COLO829 (cell line): ENCODE measurements at places on chromosomes 7 and 10.

GRCh38 chr10:4826792-4827324 lies 851 bp downstream of the AKR1E2 start:
- no peak for DNase-seq

GRCh38 chr7:40421433-40421832 lies 286.6 kb downstream of the SUGCT start:
- no peak for DNase-seq

GRCh38 chr7:38840736-38841460 lies 68.1 kb downstream of the VPS41 start:
- DNase-seq = no peak

DNA sequence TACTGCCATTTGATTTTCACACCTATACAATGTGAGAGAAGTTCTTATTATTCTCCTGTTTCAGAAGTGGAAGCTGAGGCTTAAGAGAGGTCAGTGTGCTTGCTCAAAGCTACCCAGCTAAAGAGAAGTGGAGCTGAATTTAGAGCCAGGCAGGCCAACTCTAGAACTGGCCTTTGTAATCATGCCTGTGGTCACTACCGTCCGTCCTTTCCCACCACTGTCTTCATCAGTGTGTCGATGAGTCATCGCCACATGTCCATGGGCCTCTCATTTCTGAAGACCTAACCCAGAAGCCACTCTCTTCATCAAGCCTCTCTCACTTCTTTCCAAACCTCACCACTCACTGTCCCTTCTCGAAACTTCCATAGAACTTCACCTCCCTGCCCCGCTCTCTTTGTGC lies 237.8 kb downstream of the KIAA1217 start:
- peak; percentile 16 for DNase-seq

GRCh38 chr7:144255471-144255897 lies 9.1 kb downstream of the OR2A7 start:
- DNase-seq = no peak

DNA sequence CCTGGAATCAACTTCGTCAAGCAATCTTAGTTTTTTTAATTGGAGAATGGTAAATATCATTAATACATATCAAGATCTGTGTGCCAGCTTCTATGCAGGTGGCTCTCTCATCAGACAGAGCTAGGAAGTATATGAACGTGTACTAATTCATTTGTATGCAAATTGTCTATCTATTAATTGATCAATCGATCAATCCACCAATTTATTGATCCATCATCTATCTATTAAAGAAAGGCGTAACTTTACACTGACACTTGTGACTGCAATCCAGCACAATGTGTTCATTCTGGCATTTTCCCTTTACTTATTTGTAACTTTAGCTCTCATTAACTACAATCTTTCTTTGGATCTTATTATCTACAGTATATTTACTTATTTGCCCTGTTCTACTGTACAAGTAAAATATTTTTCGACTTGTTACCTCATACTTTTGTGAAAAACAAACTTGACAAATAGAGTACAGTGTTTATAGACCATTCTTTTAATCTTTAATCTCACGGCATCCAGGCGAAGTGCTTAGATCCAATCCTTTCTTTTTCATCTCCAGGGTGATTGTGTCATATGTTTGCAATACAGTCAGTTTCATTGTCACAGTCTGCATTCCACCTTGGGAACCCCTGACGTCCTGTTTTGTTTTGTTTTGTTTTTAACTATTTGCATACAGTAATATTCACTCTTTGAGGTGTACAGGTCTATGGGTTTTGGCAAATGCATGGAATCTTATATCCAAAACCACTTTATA lies 22.0 kb upstream of the GHRHR start:
- DNase-seq = no peak

GRCh38 chr10:76459016-76459730 lies 1027.7 kb downstream of the LRMDA start:
- no peak for DNase-seq

DNA sequence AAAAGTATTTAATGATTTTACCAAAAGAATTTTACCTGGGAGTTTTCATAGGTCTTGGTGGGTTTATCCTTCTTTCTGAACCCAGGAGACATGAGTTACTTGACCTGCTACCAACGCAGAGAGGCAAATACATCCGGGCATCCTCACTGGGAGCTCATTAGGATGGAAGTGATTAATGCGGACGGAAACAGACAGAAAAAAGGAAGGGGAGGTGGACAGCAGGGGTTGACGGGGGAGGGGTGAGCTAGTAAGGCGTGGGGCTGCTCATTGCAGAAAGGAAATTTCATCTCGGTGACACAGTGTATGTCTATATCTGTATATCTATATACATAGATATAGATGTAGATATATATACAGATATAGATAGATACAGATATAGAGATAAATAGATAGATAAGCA lies 408.2 kb upstream of the ADARB2 start:
- DNase-seq = no peak

DNA sequence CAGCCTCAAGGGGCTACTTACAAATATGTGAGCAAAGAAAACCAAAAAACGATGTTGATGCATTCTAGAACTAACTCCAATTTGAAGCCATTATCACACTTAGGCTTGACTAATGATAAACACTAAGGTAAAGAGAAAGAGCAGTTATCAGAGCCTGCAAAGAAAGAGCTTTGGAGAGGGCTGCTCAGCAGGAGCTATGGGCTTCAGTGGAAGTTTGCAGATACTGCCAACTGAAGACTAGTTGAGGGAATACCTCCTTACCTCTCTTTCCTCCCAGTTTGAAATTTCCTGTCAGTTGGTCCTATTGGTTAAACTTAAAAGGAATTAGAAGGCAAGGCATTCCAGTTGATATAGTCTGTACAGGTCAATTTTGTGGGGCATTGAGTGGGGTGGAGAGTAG lies 498.1 kb upstream of the POT1 start:
- no peak for DNase-seq

GRCh38 chr10:120980279-120981255 lies 129.4 kb downstream of the WDR11 start:
- DNase-seq = no peak

DNA sequence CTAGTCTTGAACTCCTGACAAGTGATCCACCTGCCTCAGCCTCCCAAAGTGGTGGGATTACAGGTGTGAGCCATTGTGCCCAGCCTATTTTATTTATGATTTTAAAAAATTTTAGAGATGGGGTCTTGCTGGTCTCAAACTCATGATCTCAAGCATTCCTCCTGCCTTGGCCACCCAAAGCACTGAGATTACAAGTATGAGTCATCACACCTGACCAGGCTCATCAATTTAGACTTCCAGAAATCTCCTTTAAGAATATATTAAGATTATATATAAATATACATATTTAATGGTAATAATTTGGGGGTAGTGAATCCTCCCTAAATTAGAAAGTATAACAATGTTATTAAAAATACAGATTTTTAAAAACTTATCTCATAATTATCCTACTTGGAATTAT lies 29.1 kb downstream of the LAMB1 start:
- no peak for DNase-seq

DNA sequence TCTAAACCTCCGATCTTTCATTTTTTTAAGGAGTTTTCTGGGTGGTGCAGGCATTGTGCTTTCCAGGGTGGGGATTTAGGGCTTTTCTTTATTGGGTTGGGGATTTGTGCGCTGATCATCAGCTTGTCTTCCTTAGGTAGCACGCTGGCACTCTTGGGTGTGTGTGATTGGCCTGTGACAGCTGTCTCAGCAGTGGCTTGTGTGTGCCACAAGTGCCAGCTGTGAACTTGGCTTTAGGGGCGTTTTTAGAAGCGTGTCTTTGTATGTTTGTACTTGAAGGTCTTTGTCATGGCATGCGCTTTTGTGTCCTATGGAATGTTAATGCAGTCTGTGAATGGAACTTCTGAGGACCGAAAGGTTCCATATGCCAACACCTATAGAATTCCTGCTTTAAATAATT lies 788 bp downstream of the AKAP9 start:
- DNase-seq = no peak

DNA sequence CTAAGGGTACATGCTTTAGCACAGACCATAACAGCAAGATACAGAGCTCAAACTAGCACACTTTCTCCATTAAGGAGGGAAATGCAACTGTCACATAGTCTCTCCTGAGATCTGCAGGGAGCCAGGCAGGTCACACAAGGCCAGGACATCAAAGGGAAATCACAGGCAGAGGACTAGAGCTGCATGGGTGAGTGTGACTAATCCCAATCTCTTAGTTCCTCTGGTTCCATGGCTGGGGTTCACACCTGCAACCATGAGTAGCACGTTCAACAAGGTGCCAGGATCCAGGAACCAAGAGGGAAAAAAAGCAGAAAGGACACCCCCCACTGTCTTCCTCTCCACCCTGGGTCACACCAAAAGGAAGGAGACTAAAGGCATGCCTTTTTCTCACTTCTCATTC lies 296.5 kb upstream of the STEAP1 start:
- DNase-seq = no peak

DNA sequence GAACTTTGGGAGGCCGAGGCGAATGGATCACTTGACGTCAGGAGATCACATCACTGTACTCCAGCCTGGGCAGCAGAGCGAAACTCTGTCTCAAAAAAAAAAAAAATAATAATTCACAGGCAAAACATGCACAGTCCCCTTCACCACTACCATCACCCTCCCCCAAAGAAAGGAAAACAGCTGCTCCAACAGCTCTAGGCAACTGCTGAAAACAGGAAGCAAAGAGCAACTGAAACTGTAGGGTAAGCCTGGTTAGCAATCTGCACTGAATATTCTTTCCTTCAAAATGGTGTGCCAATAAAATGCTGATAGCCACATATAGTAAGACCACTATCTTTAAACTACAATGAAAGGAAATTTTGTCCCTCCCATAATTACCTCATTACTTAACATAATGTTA lies 11.8 kb downstream of the NT5C2 start:
- DNase-seq = no peak

DNA sequence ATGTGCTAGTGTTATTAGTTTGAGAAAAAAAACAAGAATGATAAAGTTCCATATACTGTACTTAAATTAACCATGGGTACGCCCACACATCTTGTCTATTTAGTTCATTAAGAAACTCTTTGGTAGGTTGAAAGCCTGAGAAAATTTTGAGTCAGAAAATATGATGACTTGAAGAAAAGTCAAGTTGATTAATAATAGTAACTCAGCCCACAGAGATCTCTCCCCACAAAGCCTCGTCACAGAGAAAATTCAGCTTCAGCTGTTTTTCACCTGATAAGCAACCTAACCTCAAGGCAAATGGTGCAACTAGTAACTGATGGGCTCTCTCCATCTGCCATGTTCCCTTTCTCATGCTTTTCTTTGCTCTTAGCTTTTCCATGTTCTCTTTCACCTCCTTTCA lies 1021.6 kb downstream of the GATA3 start:
- DNase-seq = no peak

- peak; percentile 12 for DNase-seq
Observed at GRCh38 chr10:118167056-118167700, 120.4 kb upstream of the RAB11FIP2 start.

- no peak for DNase-seq
Observed at GRCh38 chr10:96309628-96310320, 5.5 kb downstream of the DNTT start.

- DNase-seq = no peak
Observed at GRCh38 chr7:150983893-150984368, 5.8 kb upstream of the KCNH2 start.

- DNase-seq = peak; percentile 85
Observed at GRCh38 chr7:106041140-106041717, 70.9 kb downstream of the SYPL1 start.

GRCh38 chr7:157645539-157645938 lies 308.7 kb downstream of the DNAJB6 start:
- DNase-seq = no peak

DNA sequence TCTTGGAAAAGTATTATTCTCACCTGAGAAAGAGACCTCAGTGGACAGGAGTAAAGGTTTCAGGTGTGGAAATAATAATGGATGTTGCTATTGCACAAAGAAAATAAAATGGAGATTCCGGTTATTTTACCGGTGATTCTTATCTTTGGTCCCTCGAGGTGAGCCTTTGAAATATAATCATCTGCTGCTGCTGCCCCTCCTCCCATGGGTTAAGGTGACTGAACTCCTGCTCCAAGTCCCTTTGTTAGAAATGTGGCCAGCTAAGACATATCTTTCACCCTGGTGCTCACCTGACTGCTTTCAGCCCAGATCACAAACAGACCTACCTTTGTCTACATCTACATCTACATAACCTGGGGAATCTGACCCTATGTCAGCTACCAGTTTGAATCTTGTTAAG lies 5.7 kb downstream of the CUBN start:
- DNase-seq = no peak

DNA sequence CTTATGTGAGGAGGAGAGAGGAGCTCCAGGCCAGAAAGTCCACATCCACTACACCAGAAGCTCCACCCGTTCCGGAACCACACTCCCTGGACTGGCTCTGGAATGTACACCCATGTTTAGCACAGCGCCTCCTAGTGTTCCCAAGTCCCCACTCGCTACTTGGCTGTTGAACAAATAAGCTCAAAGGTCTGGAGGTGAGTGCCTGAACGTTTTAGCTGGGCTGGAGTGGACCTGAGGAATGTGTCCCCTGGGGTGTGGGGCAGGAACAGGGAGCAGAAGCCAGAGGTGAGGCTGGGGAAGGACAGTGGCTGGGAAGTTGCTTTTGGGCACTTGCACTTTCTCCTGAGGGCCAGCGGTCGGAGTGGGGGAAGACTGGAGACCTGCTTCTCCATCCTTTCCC lies 164.1 kb upstream of the CDCA7L start:
- peak; percentile 35 for DNase-seq

GRCh38 chr7:4882169-4883032 lies 1.1 kb downstream of the RADIL start:
- DNase-seq = no peak

DNA sequence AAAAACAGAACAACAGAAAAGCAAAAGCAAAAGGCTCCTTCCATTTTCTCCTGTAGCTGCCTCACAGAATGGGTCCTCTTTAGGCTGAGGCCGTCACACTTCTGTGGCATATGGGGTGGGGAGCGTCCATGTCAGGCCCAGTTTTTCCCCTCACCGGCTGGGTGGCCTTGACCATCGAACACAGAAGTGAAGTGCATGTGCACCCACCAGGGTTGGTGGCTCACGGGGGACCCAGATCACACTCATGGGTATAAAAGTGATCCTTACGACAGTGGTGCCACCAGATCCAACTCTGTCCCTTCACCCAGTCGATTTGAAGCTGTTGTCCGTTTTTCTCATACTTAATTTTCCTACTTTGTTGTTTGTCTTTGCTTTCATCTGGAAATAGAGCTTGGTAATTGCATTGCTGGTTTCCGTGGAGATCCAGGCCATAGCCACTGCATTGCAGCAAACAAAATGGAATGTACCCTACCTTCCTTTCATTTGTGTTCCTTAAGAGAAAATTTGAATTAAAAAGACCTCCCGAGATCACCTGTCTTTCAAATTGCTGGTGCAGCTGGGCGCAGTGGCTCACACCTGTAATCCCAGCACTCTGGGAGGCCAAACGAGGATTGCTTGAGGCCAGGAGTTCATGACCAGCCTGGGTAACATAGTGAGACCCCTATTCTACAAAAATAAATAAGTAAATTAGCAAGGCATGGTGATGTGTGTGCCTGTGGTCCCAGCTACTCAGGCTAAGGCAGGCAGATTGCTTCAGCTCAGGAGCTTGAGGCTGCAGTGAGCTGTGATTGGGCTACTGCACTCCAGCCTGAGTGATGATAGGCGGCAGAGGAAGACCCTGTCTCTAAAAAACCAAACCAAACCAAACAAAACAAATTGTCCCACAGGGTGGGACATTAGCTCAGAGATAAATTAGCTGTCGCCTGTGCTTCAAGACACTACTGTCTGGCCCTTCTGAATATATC lies 10.7 kb upstream of the GJD4 start:
- no peak for DNase-seq

GRCh38 chr7:155700847-155701246 lies 56.4 kb downstream of the RBM33 start:
- no peak for DNase-seq

GRCh38 chr7:2357165-2357564 lies 2.5 kb downstream of the EIF3B start:
- DNase-seq = no peak

- no peak for DNase-seq
Observed at GRCh38 chr7:153829525-153829924, 222.7 kb upstream of the DPP6 start.
